ENCODE measurements at places on chromosomes 6 and 20.

DNA sequence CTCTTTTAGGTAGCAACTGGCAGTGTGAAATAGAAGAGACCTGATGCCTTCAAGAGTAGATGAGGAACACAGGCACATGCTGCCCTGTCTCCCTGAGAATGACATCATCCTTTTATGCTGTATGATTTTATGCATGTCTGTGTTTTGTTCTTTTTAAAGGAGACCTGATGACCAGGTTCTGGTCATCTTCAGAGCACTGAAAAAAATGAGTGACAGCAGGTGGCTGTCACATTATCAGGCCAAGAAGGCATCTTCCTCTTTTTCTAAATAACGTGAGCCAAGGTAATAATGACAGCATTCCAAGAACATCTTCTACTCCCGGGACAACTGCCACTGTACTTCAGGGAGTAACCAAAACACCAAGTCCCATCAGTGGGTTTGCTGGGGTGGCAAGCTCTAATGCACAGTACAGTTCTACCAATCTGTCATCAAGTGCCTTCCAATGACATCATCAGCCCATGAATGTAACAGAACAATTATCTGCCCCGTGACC is 28.9 kb downstream of the CNKSR3 start:
- no peak for DNase-seq

DNA sequence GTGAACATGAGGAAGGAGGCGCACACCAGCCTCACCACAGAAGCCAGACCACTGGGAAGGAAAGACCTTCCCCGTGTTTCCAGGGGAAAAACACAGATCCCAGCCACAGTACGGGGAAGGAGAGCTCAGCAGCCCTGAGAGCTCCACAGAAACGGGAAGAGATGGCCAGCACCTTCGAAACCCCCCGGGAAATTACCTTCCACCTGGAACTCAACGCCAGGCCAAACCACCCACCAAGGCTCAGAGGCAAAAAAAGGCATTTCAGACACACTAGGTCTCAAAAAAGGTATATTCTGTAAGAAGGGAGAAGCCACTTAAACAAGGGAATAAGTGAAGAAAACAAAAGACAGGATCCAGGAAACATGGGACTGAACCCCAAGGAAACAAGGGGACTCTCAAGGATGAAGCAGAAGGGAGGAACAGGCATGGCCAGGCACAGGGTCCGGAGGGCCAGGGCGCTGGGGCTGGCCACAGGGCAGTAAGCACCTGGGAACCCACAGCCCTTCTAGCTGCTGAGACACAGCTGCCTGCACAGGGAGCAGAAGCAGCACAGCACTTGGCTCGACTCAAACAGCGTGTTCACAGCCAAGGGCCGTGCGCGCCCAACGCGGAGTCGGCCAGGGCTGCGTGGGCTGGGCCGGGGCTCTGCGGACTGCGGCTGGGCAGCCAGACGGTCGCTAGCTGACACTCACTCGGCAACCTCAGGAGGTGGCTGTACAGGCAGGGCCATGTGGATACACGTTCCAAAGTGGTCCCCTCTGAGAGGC is 44.6 kb downstream of the TAF4 start:
- DNase-seq: no peak

DNA sequence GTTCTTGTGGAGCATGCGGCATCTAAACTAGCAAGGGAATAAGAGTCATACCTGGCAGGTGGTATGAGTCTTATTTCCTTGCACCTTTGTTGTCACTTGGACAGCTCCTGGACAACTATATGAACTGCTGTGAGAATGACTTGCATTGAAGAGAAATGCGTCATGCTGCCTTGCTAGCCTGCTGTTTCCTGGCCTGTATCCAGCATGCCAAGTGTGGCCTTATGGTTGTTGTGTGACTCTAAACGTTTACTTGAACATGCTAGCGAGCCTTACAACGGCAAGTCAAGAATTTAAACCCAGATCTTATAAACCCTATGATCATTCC is 90.4 kb downstream of the CEP162 start:
- peak; percentile 0 for DNase-seq

DNA sequence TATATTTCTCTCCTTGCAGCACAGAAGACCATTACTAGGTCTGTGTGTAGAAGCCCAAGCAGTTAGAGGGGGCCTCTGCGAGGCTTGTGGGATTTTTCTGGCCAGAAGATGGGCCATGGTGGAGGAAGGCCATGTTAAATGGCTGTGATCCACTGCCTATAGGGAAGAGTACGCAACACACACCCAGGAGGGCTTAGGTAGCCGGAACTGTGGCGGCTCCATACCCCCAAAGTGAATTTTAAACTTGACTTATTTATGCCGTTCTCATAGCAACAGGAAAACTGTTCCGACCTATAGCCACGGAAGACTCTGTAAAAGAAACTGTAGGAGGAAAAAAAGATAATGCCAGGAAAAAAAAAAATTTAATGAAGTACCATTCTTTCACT is 69.5 kb downstream of the SLX4IP start:
- DNase-seq: no peak

GRCh38 chr20:43948455-43948854 is 33.8 kb downstream of the TOX2 start:
- no peak for DNase-seq

DNA sequence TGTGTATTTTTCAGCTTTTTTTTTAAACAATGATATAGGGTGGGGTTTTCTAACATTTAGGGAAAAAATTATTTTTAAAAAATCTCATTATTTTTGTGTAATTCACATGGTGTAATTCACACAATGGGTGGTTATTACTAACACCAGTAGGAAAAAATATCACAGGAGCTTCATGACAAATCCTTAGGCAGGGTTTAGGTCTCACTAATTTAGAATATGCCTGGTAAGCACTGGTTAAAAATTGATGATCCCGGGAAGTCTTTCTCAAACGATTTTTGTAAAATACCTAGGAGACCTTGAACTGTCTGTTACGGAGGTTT is 29.5 kb upstream of the ZNF217 start:
- DNase-seq: no peak

DNA sequence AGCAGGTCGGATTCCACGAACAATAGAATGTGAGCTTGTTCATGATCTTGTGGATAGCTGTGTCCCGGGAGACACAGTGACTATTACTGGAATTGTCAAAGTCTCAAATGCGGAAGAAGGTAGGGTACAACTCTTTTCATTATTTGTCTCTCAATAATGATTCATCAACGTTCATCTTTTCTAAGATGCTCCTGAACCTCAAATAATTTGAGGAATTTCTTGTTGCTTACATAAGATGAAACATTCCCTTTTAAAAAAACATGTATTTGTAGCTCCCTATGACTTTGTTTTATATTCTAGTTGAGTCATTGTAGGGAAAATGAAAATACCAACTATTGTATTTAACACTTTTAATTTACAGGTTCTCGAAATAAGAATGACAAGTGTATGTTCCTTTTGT is 17.0 kb downstream of the MCM8 start:
- DNase-seq: no peak

- no peak for DNase-seq
These were observed 19.9 kb upstream of the PRIM2 start for GRCh38 chr6:57297505-57297904.

DNA sequence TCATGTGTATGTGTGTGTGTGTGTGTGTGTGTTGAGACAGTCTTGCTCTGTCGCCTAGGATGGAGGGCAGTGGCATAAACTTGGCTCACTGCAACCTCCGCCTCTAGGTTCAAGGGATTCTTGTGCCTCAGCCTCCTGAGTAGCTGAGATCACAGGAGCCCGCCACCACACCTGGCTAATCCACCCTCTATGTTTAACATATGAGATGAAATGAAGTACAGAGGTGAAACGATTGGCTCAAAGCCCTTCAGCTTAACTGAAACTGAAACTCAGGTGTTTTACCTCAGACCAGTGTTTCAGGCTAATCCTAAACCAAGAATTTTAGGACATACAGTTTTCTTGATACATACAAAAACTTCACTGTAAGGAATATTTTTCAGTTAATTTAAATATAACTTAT is 167.3 kb downstream of the KCNQ5 start:
- no peak for DNase-seq

DNA sequence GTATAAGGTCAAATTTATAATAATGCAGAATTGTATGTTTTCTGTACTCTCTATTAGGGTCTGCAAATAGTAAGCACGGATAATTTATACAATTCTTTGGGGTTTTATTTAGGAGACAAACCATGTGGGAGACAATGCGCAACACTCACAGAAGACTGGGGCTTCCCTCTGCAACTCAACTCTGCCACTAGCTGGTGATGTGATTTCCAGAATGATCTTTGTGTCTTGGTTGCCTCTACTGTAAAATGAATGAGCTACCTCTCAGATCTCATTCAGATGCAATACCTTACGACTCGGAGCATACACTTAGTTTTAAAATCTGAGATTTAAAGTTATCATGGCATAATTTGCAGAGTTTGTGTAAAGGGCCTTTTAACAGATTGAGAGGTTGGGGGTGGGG is 6.4 kb downstream of the MAN1A1 start:
- no peak for DNase-seq

- DNase-seq: no peak
These were observed 34.7 kb downstream of the BMP2 start for GRCh38 chr20:6802227-6802626.

DNA sequence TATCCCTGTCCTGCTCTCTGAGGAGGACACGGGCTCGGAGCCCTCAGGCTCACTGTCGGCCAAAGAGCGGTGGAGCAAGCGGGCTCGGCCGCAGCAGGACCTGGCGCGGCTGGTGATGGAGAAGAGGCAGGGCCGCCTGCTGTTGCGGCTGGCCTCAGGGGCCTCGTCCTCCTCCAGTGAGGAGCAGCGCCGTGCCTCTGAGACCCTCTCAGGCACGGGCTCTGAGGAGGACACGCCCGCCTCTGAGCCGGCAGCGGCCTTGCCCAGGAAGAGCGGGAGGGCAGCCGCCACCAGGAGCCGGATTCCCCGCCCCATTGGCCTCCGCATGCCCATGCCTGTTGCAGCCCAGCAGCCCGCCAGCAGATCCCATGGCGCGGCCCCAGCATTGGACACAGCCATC is 14.2 kb upstream of the SLC22A7 start:
- no peak for DNase-seq

- DNase-seq: no peak
These were observed 76.3 kb downstream of the ZMYND8 start for GRCh38 chr20:47280228-47280627.

DNA sequence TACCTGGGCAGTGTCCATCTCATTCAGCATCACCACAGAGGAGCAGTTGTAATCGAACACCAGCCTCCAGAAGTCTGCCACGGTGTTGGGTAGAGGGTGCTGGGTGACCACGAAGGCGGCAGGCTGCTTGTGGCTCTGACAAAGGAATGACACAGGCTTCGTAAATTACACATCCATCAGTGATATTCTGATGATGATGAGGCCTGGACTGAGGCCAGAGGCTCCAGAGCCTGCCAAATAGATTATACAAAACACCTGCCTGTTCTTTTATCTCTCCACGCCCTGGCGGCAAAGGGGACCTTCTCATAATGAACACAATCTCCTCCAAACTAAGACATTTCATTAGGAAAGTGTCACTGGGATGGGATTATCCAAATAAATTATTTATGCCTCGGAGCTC is 480.2 kb upstream of the CHD6 start:
- peak; percentile 87 for DNase-seq

DNA sequence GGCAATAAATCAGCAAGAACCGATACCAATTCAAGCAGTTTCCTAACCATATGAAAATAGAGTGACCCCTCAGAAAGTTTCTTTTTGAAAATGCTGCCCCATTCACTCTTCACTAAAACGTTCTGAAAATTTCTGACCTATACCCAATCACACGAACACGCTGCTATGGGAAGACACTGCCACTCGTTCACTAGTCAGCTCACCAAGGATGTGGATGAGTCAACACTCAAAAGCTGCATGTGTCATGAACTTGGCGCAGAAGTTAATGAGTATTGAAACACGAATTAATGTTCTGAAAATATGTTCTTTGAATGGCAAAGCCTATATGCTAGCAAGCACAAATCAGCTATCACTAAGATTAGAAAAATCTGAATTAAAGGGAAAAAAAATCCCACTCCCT is 84.2 kb downstream of the PREP start:
- no peak for DNase-seq

GRCh38 chr6:90194371-90194841 is 102.2 kb downstream of the BACH2 start:
- no peak for DNase-seq

DNA sequence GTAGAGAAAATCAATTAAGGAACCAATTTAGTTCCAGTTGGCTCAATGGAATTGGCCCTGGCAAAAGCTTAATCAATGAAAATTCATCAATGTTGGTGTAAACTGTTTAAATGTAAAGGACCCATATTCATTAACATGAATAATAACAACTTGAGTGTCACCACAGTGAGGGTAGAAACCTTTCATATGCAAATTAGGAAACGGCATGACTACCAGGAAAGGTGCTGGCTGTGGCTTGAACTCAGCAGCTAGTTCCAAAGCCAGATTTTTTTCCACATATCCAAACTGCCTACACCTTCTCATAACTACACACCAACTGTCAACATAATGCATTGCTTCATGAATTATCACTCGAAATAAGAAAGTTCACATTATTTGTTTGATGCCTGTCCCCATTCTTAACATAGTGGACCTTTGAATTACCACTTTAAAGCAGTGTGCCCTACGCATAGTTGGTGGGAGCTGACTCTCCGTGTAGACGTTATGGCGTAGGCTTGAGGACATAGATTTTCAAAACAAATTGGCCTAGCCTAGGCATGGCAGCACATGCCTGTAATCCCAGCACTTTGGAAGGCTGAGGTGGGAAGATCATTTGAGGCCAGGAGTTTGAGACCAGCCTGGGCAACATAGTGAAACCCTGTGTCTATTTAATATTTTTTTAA is 19.7 kb downstream of the PBOV1 start:
- no peak for DNase-seq

DNA sequence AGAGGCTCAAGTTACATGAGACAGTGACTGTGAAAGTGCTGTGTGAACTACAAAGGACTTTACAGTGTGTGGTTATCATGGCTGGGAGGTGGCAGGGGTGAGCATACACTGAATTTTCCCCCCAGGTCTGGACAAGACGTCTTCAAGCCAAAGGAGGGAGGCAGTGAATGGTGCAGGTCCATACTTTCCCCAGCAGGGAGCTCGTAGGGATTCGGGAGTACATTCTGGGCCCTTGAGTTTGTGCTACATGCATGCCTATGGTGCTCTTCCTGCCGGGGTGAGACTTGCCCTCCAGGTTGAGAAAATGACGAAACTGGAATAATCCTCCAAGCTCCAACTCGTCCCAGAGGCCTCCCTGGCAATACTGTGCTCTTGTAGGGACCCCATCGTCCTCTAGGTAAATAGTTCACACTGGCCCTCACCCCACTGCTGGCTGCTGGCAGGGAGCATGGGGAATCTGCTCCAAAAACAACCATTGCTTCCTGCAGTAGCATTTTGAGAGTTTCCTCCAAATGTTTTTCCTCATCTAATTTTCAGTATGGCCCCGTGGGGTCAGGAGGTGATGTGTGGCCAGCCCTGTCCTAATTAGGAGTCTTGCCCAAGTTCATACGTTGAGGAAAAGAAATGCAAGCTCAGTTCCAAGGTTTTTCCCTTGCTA is 57.6 kb downstream of the ZNF831 start:
- no peak for DNase-seq

- DNase-seq: no peak
These were observed 71.5 kb downstream of the NDUFAF5 start for GRCh38 chr20:13856354-13856753.

- DNase-seq: peak; percentile 88
These were observed 106.8 kb downstream of the PDE10A start for GRCh38 chr6:165556116-165556843.

GRCh38 chr20:36919715-36920333 is 31.7 kb downstream of the SAMHD1 start:
- DNase-seq: peak; percentile 23

- no peak for DNase-seq
These were observed 38.0 kb downstream of the SLC9A8 start for GRCh38 chr20:49850463-49851230.
